HuH-7.5 (cell line): ENCODE measurements at places on chromosomes 7 and 10.

DNA sequence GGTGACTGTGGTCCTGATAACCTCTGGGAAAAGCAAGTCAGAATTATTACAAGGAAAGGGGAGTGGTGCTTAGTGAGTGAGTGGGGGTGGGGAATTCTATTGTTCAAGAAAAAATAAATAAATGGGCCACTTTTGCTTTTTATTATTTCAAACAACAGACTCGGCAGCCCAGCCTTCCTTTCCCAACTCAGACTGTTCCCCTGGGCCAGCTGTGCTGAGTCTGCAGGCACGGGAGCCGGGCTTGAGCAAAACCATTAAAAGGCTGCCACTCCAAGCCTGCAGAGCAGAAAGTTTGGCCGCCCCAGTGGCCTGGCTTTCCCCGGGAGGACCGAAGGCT lies 90.0 kb downstream of the PLXNA4 start:
- no peak for DNase-seq

DNA sequence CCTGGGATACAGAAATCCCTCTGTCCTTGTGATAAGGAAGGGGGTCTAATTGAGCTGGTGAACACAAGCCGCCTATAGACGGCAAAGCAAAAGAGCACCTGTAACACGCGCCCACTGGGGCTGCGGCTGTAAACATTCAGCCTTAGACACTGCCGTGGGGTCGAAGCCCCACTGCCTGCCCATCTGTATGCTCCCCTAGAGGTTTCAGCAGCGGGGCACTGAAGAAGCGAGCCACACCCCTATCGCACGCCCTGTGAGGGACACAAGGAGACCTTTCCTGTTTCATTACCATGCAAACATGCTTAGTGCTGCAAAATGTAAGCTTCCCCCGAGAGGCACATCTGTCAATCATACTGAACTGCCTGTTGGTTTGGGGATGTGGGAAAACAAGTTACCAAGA lies 82.1 kb downstream of the NRP1 start:
- DNase-seq: no peak

- no peak for DNase-seq
Measured at GRCh38 chr7:66974986-66975590, 20.3 kb downstream of the SBDS start.

DNA sequence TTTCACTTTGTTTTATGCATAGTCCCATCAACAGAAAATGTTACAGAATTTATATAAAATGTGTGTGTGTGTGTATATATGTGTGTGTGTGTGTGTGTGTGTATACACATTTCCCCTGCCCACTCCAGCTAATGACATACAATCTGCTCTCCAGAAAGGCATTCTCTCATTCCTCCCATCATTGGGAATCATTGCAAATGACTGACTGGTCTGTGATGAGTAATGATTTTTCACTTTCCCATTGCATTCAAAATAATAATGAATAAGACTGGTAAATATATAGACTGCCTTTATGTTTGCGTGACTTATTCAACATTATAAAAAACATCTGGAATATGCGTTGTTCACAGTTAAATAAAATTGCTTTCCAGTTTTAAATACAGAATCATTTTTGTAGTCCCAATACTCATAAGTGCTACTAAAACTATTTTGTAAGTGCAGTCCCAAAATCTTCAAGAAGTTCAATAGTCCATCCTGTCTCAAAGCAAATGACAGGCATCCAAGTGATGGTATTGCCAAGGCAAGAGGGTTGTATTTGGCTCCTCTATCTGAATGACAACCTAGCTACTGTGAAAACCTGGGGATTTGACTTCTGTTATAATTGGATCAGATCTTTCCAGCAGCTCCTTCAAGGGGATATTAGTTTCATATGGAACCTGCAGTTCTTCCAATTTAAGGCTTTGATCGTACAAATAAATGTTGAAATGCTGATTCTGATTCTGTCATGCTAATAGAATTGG lies 150.9 kb downstream of the POLR1F start:
- no peak for DNase-seq

DNA sequence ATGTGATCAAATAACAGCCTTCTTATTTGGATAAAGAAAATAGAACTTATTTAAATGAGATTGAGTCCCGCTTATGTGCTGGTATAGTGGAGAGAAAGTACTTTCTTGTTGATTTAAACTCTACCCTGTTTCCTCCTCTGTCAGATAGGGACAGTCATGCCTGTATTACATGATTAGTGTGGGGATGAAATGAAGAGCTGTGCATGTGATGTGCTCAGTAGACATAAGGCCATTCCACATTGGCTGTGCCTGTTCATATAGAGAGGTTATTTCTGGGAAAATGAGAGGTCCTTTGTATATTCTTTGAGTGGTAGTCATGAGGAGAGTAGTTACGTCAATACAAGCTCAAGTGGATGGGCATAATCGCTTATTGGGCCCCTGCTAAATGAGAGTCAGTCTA lies 5.7 kb downstream of the MTURN start:
- no peak for DNase-seq

- DNase-seq: no peak
Measured at GRCh38 chr10:33875924-33876583, 541.6 kb upstream of the NRP1 start.

- no peak for DNase-seq
Measured at GRCh38 chr10:47451273-47451997, 32.5 kb downstream of the ANXA8 start.

DNA sequence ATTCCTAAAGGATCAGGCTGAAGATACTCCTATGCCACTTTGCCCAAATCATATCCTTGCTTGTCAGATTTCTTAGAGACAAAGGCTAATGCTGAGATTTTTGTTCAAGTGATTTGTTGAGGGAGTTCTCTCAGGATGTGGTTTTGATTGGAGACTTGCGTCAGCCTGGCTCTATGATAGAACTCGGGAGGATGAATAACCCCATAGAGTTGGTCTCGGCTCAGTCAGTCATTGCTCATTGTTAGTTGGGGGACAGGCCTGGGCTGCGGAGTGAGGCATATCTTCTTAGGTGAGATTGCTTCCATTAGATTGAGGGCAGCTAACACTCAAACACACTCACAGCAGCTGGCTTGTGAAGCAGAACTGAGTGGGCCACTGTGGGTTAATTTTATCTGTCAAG lies 203.4 kb downstream of the KIF20B start:
- DNase-seq: no peak

DNA sequence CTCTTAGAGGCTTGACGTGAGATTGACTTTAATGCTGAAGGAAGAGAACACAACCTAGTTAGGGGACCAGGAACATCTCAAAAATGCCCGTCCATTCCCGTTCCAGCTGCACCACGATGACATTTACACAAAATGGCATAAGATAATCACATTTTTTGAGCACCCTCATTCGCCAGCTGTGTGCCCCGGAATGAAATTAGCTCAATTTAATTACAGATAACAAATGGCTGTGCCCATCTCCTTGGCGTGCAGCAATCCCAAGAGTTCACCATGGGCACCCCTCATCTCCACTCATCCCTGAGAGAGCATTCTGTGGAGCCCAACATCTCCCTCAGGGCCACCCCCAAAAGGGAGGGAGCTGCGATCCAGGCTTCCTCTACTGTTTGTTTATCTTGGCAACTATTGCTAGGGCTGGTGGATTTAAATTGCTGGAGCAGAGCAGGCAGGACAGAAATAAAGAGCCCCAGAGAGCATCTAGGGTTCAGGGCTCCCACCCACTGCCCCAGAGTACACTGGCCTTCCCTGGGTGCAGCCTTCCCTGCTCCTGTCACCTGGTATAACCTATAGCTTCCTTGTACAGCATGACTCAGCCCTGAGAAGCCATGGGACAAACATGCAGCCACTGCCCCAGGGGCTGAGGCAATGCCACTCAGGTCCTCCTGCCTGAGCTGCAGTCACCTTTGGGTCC lies 263.5 kb downstream of the ZEB1 start:
- no peak for DNase-seq

DNA sequence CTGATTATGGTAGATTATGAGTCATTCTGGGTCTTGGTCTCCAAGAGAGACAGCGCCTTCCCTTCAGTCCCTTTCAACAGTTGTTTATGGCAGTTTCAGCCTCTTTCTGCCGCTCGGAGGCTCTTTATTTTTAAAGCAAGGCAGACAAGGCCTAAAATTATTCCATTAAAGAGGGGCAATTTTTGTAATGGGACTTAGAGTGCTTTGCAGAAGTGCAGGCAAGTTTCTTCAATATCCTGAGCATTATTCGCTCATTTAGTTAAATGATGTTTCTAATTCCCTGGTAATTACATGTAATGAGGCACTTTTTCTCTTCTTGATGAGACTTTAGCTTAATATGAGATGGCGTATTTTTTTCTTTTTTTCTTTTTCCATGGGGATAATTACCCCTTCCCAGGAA lies 33.6 kb downstream of the BUB3 start:
- no peak for DNase-seq

DNA sequence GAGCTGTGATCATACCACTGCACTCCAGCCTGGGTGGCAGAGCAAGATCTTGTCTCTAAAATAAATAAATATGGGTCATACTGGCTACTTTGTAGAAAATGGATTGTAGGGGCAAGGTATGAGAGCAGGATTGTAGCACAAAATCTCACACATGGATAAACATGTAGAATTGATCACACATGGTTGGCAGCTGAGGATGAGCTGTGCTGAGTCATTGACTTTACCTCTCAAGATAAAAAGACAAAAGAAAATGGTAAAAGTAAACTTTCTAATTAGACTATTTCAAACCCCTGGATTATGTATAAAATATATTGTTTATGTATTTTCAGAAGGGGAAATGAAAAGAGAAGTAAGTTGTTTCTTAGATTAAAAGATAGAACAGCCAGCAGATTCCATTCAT lies 69.3 kb downstream of the APBB1IP start:
- no peak for DNase-seq

DNA sequence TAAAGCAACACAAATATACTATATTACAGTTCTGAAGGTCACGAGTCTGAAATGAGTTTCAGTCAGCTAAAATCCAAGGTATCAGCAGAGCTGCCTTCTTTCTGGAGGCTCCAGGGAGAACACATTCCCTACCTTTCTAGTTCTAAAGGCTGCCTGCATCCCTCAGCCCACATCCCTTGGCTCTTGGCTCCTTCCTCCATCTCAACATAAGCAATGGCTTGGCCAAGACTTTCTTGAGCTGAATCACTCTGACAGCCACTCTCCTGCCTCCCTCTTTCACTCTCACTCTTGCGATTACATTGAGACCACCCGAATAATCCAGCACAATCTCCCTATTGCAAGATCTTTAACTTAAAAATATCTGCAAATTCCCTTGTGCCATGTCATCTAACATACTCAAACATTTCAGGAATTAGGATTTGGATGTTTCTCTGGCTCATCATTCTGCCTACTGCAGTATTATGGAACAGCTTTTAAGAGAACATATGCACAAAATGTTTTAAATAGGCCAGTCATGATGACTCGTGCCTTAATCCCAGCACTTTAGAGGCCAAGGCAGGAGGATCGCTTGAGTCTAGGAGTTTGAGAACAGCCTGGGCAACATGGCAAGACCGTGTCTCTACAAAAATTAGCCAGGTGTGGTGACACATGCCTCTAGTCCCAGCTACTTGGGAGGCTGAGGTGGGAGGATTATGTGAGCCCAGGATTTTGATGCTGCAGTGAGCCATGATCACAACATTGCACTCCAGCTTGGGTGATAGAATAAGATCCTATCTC lies 144.2 kb upstream of the VSTM2A start:
- no peak for DNase-seq
